ENCODE measurements at places on chromosomes 3 and 15.

DNA sequence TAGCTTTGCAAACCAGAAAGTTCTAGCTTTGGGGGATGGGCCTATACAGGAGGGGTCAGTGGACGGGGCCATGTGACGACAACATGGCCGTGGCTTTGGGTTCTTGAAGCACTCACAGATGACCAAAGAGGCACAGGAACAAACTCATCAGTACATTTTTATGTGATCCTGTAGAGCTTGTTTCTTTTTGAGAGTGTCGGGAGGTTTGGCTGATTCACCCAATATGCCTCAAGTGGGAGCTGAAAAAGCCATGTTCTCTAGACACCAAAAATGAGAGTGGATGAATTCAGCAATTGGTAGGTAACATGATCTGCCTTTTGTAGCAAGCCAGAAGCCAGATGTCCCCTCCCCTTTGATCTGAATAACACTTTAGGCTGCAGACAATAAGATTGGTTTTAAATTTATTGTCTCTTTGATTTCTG, 30.1 kb downstream of the GREM1 start:
- DNase-seq: no peak

- DNase-seq: no peak
These were observed 969.4 kb downstream of the ROBO1 start for GRCh38 chr3:78798266-78798832.

DNA sequence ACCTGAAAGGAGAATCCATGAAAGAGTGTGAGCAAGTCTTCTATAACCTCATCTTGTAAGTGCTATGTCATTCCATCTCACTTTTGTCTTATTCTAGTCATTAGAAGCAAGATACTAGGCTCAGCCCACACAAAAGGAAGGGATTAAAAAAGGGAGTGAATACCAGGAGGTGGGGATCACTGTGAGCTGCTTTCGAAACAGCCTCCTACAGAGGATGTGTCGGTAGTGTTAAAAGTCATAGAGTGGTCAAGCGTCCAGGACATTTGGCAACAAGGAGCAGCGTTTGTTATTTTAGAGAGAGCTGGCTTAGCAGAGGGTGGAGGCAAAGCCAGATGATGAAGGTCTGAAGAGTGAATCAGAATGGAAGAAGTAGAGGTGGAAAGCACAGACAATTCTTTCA, 11.7 kb upstream of the ZNF148 start:
- no peak for DNase-seq

DNA sequence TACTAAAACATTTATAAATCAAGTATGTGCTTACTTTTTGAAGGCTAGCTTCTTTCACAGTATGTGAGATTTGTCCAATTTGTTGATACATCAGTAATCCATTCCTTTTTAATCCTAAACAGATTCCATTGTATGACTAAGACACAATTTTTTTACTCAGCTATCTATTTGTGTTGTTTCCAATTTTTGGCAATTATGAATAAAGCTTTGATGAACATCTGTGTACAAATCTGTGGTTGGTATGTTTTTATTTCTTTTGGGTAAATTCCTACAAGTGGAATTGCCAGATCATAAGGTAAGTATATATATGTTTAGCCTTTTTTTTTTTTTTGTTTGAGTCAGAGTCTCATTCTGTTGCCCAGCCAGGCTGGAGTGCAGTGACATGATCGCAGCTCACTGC, 56.2 kb upstream of the VEPH1 start:
- no peak for DNase-seq

- no peak for DNase-seq
These were observed 151.0 kb downstream of the ALDH1A2 start for GRCh38 chr15:57914350-57915055.

- DNase-seq: no peak
These were observed 605.0 kb upstream of the CBLB start for GRCh38 chr3:106473576-106474475.

GRCh38 chr3:184874709-184875644, 63.0 kb downstream of the VPS8 start:
- no peak for DNase-seq

DNA sequence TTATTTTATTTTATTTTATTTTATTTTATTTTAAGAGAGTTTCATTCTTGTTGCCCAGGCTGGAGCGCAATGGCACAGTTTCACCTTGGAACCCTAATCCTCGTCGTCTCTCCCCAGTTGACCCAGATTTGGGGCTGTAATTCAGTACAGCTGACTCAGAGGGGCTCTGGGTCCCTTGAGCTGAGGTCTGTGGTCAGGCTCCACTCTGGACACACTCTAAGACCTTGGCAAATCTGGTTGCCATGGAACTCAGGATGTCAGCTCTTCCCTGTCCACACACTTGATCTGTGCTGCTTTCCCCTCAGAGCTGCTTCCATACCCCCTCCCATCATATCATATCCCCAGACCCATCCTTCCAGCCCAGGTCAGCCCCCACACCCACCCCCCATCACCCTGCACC, 675 bp upstream of the CYP11A1 start:
- no peak for DNase-seq

GRCh38 chr3:38446085-38446686, 7.5 kb upstream of the ACVR2B start:
- no peak for DNase-seq

- no peak for DNase-seq
These were observed 131.2 kb upstream of the MEF2A start for GRCh38 chr15:99434506-99435112.

DNA sequence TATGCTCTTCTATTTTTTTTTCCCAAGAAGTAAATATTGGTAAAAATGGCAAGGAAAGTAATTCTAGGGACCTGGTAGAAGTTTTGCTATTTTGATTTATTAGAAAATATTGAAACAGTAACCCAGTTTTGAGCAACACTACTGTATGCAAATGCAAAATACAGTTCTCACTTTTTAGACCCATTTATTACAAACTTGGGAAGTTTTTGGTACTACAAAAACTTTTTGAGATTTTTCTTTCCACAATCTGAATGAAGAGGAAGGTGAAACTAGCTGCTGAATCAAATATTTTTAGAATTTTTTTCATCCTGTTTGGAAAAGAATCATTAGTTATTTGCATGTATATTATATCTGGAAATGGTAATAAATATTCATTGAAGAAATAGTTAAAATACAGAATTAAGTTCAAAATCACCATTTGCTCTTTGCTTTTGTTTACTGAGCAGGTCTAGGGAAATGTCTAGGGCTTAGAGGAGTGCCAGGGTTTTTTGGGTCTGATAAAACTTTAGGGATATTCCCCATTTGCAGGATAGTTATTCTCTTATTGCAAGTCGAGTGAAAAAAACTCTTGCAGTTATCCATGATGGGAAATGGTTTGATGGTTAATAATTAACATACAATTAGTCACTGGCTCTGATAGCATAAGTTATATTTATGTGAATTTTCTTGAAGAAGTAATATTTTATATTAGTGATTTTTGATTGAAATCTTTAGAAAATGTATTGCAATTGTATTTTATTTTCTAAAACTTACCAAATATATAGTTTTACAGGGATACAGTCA, 47.0 kb downstream of the TCF12 start:
- no peak for DNase-seq

Measured in stimulated activated CD4-positive, alpha-beta T cell treated with anti-CD3 and anti-CD28 coated beads, Interleukin-12 subunit alpha, Interleukin-12 subunit beta, amount 100 ng/mL, for 24 hours (primary cell).